ENCODE measurements at places on chromosomes 6 and 20.

DNA sequence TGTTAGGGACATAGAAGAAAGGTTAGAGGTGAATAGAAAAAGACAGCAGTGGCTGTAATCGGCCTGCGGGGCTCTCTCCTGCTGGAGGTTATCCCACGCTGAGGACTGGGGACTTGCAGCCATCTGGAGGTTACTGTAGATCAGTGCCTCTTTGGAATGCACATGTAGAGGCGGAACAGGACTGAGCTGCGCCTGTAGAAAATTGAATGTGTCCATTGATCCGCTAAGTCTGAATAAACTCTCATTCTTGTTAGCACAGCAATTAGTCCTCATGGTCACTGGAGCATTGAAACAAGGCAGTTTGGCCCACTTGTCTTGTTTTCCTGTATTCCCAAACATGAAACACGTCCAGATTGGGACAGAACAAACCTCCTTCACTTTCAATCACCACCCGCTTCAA, 46.3 kb upstream of the F13A1 start:
- DNase-seq = no peak

- DNase-seq = no peak
Measured at GRCh38 chr6:4311976-4312860, 176.8 kb upstream of the ECI2 start.

DNA sequence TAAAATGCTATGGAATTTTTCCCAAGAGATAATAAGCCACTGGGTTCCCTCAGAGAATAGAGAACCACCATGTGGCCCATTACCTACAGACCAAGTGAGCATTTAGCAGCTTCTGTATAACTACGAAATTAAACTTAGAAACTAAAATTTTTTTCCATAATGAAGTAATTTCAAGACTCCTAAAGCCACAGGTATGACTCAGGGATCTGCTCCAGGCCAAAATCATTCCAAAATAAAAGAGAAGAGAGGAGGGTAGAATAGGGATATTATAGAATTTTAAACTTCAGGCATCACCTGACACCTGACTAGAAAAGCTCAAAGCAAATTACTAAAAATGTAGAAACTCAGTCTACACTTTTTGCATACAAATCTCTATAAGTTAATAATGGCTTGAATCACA, 108.9 kb upstream of the DST start:
- no peak for DNase-seq

- no peak for DNase-seq
Measured at GRCh38 chr6:110404607-110405006, 10.8 kb downstream of the DDO start.

DNA sequence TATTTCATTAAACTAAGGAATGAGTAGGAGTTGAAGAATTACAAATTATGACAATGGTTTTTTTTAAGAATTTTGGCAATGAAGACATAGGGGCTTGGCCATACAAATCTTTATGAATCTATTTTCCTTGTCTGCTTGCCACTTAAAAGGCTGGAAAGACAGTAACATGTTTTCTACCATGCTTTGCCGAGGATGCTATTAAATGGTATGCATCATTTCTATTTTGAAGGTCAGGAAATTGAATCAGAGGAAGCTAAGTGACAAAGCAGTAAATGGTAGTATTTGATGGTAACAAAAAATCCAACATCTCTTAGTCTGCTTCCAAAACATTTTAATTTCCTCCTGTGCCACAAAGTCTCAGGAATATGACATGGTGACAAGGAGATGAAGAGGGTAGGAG, 287.2 kb downstream of the RFPL4B start:
- no peak for DNase-seq

DNA sequence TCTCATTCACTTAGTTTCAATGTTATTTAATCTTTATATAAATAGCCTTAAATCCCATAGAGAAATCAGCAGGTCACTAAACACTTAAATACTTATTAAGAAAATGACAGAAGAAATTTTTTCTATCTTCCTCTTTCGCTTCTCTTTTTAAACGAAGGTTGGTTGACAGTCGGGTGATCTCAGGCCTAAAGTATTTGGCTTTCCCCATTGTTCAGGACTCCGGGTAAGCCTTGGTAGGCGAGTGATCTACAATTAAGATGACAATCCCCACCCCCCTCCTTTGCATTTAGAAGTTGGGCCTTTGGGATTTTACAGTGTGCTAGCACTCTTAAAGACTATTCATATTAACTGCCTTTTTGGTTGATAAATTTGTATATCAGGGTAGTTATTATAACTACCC, 19.7 kb upstream of the UTRN start:
- no peak for DNase-seq

DNA sequence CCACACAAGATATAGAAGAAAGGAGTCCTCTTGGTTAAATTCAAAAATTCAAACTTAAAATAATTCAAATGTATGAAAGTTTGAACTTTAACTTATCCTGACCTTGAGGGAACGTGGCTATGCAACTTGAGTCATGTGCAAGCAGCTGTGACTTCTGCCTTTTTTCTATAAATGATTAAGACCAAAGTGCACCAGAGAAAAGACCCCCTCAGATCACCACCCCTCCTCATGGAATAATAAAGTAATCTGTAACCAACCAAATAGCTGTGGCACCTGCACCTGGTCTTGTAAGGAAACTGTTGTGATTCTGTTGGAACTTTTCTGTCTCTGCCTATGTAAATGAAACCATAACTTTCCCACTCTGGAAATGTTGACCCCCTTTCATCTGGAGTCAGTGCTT, 141.1 kb upstream of the GGTLC1 start:
- DNase-seq = no peak

- DNase-seq = no peak
Measured at GRCh38 chr6:102680413-102680812, 1286.9 kb downstream of the GRIK2 start.

DNA sequence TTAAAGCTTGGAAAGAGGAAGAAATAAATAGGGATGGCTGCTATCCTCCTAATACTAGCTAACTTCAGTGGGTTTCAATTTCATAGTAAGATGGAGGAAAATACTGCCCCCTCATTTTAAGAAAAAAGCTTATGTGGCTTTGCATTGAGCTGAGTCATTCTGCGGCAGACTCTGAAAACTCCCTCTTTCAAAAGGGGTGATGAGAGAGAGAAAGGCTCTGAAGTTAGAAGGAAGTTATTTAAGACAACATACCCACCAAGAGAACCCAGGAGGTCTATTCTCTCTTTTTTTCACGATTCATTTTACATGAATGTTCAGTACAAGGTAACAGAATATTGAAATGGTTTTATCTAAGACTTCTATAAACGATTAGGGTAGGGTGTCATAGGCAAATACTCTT, 4.5 kb downstream of the PRDM13 start:
- no peak for DNase-seq

- peak; percentile 93 for DNase-seq
Measured at GRCh38 chr6:32952817-32953739, at the start of gene HLA-DMA. Gene HLA-DMA (minus strand): TSS chr6:32953097. CDS start chr6:32953036, 61 bp downstream.

DNA sequence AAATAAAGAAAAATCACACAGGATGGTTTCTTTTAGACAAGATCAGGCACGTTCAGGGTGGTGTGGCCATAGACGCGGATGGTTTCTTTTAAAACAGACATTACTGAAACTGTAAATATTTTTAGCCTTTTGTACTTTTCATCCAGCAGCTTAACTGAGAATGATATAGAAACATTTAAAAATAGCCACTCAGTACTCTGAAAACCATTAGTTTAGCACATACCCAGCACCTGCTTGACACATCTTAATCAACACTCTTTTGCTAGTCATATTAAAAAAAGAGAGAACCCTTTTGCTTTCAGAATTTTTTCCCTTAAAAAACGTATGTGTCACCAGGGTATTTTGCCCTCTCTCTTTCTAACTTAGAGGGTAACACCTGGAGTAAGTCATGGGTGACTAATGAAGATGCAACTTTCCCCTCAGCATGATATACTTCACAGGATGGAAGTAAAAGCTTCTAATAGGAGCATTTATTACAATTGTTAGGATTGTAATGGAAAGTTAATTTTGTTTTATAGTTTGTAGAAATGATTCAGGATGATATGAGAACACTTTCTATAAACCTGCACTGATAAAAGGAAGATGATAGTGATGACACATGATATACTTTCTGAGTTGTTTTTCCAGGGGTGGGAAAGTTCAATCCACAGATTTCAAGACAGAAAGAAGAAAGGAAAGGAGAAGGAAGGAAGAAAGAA, 45.2 kb downstream of the BACH2 start:
- DNase-seq = no peak

DNA sequence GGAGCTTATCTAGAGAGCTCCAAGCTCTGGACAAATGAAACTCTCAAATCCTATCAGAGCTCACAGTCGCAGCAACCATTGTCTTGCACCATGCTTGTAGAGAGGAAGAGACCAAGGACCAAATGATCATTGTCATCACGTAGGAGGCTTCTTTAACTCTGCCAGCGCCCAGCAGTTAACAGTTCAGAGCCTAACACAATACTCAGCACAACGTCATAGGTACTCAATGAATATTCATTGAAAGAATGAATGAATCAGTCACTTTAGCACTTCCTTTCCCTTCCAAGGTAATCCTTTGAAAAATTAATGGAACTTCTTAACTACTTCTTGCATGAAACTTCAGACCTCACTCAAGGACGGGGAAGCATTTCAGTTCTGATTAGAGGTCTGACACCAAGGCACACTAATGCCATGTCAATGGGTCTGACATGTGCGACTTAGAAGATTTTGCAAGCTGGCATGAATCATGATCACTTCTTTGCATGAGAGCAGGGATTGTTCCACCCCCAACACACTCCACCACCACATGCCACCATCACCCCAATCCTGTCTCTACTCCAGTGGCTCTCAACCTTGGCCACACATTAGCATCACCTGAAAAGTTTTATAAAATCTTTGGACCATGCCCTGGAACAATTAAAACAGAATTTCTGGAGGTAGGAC, 45.1 kb downstream of the KHDC1L start:
- no peak for DNase-seq

GRCh38 chr20:41391587-41392001, 25.0 kb upstream of the EMILIN3 start:
- DNase-seq = no peak

DNA sequence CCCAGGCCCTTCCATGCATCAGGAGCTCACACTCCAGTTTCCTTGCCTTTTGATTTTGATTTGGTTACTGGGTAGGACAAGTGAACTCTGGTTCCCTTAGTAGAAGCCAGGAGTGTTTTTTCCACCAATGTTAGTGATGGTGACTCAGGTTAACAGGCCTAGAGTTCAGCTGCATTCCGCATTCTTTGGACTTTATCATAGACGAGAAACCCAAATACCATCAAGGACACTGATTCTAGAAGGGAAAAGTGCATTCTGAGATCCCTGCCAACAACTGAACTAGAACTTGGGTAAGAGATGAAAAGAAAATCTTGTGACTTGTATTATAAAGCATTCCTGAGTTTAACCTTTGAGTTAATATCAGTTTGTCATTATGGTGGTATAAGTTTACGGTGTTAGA, 8.9 kb downstream of the GSS start:
- DNase-seq = no peak

GRCh38 chr20:4111440-4112411, 96.4 kb upstream of the RNF24 start:
- no peak for DNase-seq

DNA sequence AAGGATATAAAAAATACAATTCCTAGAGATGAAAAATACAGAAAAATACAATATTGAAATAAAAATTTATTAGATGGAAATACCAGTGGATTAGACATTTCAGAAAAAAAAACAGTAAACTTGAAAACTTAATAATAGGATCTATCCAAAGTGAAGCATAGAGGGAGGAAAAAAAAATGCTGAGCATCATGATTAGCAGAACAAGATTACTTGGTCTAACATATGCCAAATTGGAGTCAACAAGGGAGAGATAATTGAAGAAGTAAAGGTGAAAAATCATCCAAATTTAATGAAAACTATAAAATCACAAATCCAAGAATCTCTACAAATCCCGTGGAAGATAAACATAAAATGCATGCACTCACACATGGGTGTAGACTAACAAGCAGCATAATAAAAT, 166.2 kb upstream of the BMP5 start:
- no peak for DNase-seq

- DNase-seq = no peak
Measured at GRCh38 chr6:28207510-28208110, 17.5 kb upstream of the ZSCAN9 start.

- DNase-seq = no peak
Measured at GRCh38 chr6:169862892-169863525, 111.6 kb downstream of the ERMARD start.

DNA sequence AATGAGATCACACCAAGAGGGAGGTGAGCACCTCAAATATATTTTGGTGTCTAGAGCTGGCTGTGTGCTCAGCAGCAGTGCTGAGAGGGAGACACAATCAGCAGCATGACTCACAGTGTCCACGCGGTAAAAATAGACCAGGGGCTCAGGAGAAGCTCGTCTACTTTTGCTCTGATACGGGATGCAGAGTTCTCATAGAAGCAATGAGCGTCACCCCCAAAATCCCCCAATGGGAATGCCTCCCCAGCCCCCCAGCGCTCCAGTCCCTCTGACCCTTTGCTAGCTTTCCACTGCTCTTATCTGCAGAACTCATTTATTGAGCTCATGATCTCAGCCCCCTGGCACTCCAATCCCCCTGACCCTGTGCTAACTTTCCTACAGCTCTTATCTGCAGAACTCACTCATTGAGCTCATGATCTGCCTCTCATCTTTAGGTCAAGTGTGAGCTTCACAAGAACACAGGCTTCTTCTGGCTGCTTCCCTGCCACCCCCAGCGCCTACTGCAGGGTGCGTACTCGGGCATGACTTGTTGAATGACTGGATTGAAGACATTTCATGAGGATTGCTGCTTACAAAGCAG, 34.0 kb downstream of the SYNDIG1 start:
- DNase-seq = no peak

- no peak for DNase-seq
Measured at GRCh38 chr6:35804996-35805736, at the start of gene LHFPL5. Gene LHFPL5 (plus strand): TSS chr6:35805352. CDS start chr6:35805671, 319 bp downstream.

DNA sequence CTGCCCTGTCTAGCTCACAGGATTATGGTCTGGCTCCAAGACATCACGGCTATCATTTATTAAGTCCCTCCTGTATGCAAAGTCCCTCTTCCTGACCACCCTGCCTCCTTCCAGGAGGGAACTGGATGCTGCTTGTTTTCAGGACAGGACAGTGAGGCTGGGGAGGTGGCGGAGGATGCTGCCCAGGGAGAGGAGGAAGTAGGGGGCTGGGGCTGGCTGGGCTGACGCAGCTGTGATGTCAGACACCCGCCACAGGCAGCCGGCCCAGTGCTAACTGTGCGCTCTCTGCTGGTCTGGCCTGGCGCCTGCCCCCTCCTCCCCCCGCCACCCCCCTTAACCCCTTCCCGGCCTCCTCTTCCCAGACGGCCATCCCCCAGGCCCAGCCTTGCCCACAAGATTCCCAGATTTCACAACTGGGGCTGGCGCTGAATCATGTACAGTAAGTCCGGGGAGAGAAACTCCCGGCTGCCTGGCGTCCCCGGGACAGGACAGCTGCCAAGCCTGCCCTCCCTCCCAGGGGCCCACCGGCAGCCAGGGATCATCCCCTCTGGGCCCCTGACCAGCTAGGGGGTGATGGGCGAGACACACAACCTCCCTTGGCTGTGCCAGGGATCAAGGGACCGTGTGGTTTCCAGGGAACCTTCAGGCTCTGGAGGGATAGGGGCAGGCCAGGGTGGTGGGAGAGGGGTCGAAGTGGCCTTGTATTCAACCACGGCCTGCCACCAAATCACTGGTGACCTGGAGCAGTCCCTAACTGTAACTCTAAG, 118.1 kb downstream of the CEBPB start:
- peak; percentile 98 for DNase-seq
